ENCODE measurements at places on chromosomes 6 and 20.

GRCh38 chr6:43997345-43997677, 129.9 kb downstream of the MRPL14 start:
- no peak for DNase-seq

GRCh38 chr6:2817903-2818443, 23.7 kb downstream of the SERPINB1 start:
- peak; percentile 43 for DNase-seq

DNA sequence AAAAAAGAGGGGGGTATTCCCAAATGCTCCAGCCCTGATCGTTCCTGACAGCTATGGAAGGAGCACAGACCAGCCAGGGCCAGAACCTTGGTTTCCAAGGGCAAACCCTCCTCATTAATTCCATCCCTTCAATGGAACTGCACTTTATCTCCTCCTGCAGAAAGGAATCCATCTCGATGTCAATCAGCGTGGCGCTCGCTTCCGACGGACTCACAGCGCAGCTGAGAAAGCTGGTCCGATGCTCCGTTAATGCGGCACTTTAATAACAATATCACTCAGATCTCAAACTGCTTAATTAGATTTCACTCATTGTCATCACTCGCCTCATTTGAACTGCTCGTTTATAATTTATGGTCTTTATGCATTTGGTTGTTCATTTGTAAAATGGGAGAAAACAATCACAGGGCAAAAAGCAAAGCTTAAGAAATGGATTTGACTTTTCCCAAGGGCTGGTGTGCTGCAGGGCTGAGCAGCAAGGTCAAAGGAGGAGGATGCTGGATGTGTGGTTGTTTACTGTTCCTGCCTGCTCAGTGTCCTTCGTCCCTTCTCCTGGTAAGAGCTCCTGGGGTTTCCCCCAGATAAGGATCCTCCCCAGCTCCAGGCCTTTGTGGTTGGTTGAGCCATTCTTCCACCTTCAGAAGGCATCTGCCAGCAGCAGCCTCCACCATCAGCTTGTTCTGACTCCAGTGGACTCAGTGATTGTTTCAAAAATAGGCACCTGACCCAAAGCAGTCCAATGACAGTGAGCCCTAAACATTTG, 152.7 kb downstream of the ANKRD60 start:
- no peak for DNase-seq

- DNase-seq = peak; percentile 92
Measured at GRCh38 chr6:166078294-166078693, 89.4 kb downstream of the TBXT start.

- peak; percentile 73 for DNase-seq
Measured at GRCh38 chr6:90466154-90466940, 120.5 kb downstream of the MAP3K7 start.

GRCh38 chr6:166381733-166382499, 824 bp downstream of the MPC1 start:
- DNase-seq = peak; percentile 81

- no peak for DNase-seq
Measured at GRCh38 chr6:125258651-125259353, 43.0 kb downstream of the HDDC2 start.

DNA sequence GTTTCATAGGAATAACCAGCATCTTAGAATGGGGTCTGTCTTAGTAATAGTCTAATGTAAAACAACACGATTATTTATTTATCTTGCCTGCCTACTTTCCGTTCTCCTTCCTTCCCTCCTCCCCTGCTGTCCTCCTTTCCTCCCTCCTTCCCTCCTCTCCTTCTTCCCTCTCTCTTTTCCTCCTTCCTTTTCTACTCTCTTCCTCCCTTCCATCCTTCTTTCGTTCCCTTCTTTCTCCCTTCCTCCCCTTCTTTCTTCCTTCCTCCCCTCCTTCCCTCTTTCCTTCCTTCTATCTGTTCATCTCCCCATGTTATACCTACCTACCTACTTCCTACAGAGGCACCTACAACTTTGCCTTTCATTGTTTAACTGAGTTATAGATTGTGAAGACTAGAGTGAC, 940.6 kb downstream of the KIF16B start:
- no peak for DNase-seq

DNA sequence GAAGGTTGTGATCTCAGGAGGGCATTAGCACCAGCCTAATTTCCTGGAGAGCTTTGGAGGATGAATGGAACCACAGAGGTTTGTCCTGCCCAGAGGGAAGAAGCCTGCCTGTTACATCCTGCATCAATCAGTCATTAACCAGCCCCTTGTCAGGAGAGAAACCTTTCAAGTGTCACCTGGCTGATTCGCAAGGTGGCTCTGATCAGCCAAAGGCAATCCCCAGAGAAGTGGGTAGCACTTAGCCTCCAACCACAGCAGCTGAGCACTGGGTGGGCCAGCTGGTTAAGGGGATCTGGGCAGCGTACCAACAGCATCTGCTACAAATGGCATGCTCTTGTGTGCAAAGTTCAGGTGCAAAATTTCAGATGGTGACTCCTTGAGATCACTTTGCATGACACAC, 26.9 kb downstream of the ANKEF1 start:
- no peak for DNase-seq

- no peak for DNase-seq
Measured at GRCh38 chr20:60455272-60455671, 497.0 kb downstream of the CDH26 start.

DNA sequence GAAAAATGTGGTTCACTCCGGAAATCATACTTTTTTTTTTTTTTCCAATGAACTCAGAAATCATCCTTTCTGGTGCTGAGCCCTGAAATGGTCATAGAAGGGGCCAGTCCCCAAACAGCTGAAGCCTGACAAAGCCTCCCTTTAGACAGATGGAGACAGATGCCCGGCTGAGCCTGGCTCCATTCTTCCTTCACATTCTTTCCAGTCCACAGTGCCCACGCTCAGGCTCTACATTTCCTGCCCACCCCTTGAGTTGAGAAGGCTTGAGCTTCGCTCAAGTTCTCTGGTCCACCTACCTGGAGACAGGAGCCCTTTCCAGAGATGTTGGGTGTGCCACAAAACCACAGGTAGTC, 41.2 kb downstream of the KCNK5 start:
- DNase-seq = no peak

GRCh38 chr20:35796571-35796970, 24.8 kb downstream of the PHF20 start:
- DNase-seq = no peak

DNA sequence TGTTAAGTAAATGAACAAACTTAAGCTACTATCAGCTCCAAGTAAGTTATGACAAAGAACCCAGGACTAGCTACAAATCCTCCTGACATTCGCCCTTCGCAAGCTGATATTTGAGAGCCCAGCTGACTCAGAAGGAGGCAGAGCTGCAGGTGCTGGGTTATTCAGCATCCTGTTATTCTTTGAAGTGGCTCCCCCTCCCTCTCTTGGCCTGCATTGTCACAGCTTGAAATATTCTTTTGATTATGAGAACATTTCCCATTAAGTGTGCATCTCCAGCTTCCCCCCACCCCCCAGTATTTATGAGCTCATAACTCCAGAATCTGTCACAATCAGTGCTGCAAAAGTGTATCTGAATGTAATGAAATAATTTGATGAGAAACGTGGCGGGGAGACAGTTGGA, 78.8 kb upstream of the RALY start:
- DNase-seq = peak; percentile 62

- no peak for DNase-seq
Measured at GRCh38 chr6:63862486-63863198, 227.0 kb downstream of the PHF3 start.

DNA sequence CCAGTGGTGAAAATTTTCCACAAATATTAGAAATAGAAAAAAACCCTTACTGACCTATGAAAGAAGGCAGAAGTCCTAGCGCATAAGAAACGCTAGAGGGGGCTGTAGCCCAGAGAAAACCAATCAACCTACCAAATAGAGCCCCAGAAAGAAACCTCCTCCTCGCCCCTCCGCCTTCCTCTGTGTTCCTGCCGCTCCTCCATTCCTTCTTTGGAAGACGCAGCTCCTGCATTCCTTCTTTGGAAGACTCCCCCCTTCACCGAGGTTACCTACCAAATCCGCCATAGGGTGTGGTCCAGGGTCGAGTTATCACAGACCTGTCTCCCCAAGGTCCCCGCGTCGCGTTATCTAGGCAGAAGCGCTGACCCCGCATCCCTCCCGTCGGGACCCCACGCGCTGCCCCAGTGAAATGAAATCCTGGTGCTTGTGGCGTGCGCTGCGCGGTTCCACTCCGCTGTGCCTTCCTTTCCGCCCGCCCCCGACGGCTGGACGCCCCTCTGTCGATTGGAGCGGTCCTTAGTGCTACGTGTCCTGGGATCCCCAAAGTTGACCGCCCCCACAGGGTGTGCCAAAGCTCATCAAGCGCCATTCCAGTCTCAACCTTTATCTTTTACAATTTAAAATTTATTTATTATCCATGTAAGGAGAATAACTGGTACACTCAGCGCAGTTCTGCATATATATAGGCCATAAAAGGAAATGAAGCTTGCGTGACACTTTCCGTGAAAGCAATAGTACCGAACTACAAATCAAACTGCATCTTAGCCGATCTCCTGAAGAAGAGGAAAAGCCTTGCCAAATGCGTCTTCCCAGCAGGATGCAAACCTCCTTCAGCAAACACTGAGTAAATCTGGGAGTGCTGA, 13.0 kb downstream of the RPP21 start:
- peak; percentile 78 for DNase-seq

DNA sequence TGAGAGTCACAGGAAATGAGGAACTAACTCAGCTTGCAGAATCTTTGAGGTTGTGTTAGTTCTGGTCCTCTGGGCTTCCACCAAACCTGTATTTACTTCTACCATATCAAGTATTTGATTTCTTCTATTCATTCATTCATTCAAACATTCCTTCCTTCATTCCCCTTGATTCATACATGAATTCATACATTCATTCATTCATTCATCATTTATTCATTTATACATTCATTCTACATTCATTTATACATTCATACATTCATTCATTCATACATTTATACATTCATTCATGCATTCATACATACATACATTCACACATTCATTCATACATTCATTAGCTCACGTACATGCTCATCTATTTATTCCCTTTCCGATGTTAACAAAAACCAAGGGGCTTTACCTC, 120.3 kb downstream of the BMP7 start:
- DNase-seq = no peak

GRCh38 chr20:17457079-17457478, 74.1 kb downstream of the BFSP1 start:
- DNase-seq = no peak

GRCh38 chr6:91482498-91482897, 895.6 kb upstream of the MAP3K7 start:
- peak; percentile 15 for DNase-seq

DNA sequence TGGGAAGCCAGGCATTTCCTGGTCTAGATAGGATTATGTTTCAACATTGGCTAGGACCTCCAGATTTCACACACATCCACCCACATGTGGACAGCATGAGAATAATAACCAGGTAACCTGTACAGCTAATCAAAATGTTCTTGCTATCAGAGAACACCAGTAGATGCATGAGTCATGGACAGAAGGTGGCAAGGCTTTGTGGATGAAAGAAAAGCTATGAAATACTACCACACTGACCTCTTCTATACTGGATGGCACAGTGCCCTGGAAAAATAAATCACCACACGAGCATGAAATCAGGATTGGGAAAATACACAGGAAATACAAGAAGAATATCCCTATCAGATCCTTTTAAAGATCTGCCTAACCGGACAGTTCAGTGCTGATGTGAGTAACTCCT, 113.0 kb downstream of the GMDS start:
- DNase-seq = peak; percentile 36

DNA sequence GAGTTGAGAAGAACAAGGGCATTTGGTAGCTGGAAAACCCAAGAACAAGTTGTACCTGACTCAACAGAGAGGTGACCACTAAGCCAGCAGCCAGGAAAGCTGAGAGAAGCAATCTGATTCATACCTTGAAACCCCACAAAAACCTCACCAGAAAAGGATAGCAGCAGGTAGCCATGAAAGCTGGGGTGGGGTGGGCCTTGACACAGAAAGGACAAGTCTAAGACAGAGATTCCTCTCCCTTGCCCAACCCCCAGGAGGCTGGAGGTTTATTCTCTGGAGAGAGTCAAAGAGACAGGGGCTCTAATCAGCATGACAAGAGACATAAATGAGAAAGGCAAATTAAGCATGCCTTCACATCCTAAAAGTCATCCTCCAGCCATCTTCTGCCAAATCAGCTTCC, 151.7 kb upstream of the DST start:
- DNase-seq = peak; percentile 13

GRCh38 chr6:158938811-158939254, 61.2 kb downstream of the RSPH3 start:
- DNase-seq = no peak

GRCh38 chr6:39493174-39493573, 170.7 kb upstream of the KCNK16 start:
- peak; percentile 81 for DNase-seq

- DNase-seq = peak; percentile 84
Measured at GRCh38 chr6:34657307-34657978, 39.1 kb downstream of the ILRUN start.

GRCh38 chr6:147528511-147529145, 20.1 kb downstream of the SAMD5 start:
- DNase-seq = no peak

Measured in astrocyte of the hippocampus (primary cell).